ENCODE measurements at places on chromosomes 2 and 18. TPM values are rescaled to one million over a fixed set of nuclear protein-coding genes. Genes with fewer than 3 reads are reported as not detected.

DNA sequence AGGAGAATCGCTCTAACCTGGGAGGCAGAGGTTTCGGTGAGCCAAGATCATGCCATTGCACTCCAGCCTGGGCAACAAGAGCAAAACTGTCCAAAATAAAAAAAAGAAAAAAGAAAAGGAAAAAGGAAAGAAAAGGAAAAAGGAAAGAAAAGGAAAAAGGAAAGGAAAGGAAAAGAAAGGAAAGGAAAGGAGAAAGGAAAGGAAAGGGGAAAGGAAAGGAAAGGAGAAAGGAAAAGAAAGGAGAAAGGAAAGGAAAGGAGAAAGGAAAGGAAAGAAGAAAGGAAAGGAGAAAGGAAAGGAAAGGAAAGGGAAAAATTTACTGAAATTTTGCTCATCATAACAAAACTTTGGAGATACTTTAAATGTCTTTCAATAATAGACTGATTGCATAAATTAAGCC, 391.3 kb upstream of the GYPC start:
- H3K27me3 ChIP-seq, result no peaks in the 10 kb centered on the region
- no peaks in the 10 kb centered on the region for H3K4me1 ChIP-seq
- H3K36me3 ChIP-seq, result no peaks in the 10 kb centered on the region
- H3K4me3 ChIP-seq, result no peak overlapping the region

GRCh38 chr18:22271030-22271429, 101.6 kb downstream of the GATA6 start:
- H3K4me3 ChIP-seq, result no peak overlapping the region
- H3K36me3 ChIP-seq, result no peaks in the 10 kb centered on the region
- H3K27me3 ChIP-seq, result no peaks in the 10 kb centered on the region
- peaks cover 9% of the 10 kb centered on the region for H3K4me1 ChIP-seq
- DNase-seq, result no peak

DNA sequence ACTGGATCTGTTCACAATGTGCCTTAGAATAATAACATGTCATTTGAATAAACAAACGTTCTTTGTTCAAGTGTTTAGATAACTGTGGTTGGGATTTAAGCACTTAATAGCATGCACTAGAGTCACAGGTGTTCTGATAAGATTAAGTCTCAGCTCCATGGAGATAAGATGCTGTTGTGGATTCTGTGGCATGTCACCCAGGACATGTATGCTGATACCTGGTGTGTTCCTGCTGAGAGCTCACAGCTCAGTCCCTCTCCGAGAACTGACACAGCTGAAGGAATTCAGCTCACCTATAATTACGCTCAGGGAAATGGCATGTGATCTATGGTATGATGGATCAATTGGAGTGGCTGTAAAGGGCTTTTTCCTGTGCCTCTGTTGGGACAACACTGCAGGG, 75.4 kb upstream of the ST6GAL2 start:
- no peak overlapping the region for H3K27ac ChIP-seq
- H3K4me1 ChIP-seq, result no peaks in the 10 kb centered on the region
- no peaks in the 10 kb centered on the region for H3K36me3 ChIP-seq
- no peak for DNase-seq

DNA sequence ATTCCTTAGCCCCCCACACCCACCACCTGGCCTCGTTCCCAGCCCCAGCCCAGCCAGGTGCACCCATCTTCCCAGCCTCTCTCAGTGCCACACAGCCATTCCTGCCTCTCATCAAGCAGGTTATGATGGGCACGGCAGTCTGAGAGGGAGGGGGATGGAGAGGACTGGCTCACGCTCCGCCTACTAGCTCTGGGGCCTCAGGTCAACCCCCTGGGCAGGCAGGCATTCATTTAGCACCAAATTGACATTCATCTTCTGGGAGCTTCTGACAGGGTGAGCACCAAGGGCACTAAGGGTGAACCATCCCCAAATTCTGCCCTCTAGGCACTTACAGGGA, 66.2 kb upstream of the FOSL2 start:
- H3K36me3 ChIP-seq, result no peaks in the 10 kb centered on the region
- H3K27ac ChIP-seq, result no peak overlapping the region
- no peak for DNase-seq
- no peak overlapping the region for H3K4me3 ChIP-seq

DNA sequence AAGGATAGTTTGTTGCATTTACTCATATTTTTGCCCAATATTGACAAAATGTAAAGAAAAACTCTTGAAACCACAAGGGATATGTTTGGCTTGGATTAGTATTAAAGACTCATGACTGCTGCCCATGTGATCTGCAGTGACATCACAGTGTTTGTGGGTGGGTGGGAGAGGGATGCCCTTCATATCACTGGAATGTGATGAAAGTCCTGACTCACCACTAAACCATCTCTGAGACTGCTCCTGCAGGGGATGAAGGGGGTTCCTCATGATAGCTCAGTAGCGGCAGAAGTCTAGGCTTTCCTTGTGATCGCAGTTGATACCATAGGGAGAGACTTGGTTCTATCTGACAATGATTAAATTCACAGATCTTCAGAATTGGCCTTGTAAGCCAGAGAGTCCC, 451.2 kb downstream of the CNTNAP5 start:
- no peak overlapping the region for H3K4me3 ChIP-seq
- no peaks in the 10 kb centered on the region for H3K27me3 ChIP-seq
- H3K27ac ChIP-seq, result no peak overlapping the region
- no peaks in the 10 kb centered on the region for H3K36me3 ChIP-seq

- DNase-seq, result no peak
- peaks cover 8% of the 10 kb centered on the region for H3K27me3 ChIP-seq
- no peaks in the 10 kb centered on the region for H3K36me3 ChIP-seq
- H3K4me3 ChIP-seq, result no peak overlapping the region
- no peaks in the 10 kb centered on the region for H3K4me1 ChIP-seq
Observed at GRCh38 chr18:650428-650858, 7.0 kb upstream of the TYMS start.

- H3K4me3 ChIP-seq, result no peak overlapping the region
- no peaks in the 10 kb centered on the region for H3K36me3 ChIP-seq
- H3K27ac ChIP-seq, result no peak overlapping the region
- H3K27me3 ChIP-seq, result peaks cover 4% of the 10 kb centered on the region
- no peaks in the 10 kb centered on the region for H3K4me1 ChIP-seq
Observed at GRCh38 chr2:241796209-241796608, 12.8 kb upstream of the NEU4 start.

DNA sequence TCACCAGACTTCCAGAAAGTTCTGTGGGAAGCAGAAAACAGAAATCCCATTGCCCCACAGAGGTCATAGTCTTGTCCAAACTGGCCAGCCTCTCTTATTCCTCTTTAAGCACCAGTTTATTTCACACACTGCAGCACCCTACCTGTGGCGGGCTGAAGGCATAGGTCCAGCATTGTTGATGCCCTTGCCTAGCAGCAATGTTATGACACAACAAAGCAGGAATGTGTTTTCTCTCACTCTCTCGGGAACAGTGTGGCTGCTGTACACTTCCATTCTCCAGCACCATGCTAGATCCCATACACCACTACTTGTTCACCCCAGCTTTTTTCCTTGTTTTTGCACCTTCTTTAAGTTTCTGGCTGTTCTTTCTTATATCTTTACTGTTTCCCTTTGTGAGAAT, 181.6 kb downstream of the DNAH6 start:
- no peak overlapping the region for H3K4me3 ChIP-seq
- no peak overlapping the region for H3K27ac ChIP-seq
- no peak for DNase-seq
- no peaks in the 10 kb centered on the region for H3K27me3 ChIP-seq

DNA sequence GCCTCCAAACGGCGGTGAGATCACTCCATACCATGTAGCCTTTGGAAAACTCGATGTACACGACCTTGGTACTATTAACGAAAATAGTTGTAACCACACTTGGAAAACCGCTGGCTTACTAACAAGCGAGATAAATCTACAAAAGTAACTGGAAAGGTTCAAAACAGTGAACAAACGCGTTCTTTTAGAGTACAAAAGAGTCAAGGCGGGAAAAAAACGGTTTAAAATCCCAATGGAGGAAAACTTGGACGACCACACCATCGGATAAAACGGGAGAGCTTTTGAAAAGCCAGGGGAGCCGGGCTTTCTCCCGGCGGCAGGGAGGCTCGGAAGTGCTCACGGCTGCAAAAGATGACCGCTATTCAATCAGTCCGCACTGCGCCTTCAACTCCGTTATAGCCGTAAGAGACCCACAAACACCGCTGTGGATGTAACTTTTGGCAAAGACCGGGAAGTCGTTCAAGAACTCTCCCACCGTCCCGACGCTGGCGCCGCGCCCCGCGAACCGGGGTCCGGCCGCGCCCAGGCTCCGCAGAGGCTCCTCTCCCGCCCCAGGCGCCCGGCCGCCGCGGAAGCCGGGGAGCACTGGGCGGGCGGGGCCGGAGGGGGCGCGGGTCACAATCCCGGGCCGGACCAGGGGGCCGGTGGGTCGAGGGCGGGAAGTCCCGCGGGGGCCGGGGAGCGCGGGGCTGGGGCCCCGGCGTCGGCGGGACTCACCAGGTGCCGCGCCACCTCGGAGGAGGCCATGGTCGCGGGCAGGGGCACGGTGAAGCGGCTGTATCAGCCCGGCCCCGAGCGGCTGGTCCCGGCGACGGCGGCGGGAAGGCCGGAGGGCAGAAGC, 465 bp downstream of the SEPTIN10 start:
- peak overlapping the region; percentile 95 for H3K27ac ChIP-seq
- peak; percentile 75 for DNase-seq
- H3K27me3 ChIP-seq, result no peaks in the 10 kb centered on the region
- peaks cover 50% of the 10 kb centered on the region for H3K4me1 ChIP-seq
- H3K4me3 ChIP-seq, result peak overlapping the region; percentile 70

GRCh38 chr18:14074187-14074586, 58.0 kb downstream of the ZNF519 start:
- no peak overlapping the region for H3K27ac ChIP-seq
- no peak overlapping the region for H3K4me3 ChIP-seq
- no peaks in the 10 kb centered on the region for H3K4me1 ChIP-seq
- DNase-seq, result no peak
- H3K27me3 ChIP-seq, result no peaks in the 10 kb centered on the region

DNA sequence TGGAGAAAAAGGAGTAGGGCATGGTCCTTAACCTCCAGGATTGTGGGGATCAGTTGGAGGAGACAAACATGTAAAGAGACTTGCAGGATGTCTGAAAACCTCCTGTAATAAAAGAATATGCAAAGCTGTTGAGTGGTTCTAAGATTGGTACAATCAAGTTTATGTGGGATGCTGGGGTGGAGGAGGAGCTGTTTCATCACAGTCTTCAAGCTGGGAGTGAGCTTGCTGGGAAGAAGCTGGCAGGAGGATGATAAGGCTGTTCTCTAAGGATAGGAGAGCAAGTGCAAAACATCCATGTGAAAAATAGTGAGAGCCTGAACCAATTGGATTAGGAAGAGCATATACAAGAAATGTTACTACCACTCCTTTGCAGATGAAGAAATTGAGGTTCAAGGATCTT, 161.9 kb upstream of the CRIM1 start:
- no peaks in the 10 kb centered on the region for H3K36me3 ChIP-seq
- no peak overlapping the region for H3K27ac ChIP-seq
- no peak for DNase-seq

DNA sequence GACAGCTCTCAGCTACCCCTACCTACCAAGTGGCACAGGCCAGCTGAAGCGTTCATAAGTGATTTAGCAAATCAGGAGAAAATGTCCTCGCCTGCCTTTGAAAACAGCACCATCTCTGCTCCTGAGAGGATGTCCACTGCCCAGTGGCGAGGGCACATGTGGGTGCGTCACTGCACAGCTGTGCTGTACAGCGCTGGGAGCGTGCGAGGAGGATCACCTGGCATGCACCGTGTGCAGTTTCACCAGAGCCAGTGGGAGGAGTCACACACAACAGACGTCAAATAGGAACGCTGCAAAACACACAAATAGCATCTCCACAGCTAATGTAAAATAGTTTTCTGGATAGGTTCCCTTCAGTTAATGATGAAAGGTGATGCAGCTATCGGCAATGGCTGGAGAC, 154.1 kb downstream of the HDAC4 start:
- no peaks in the 10 kb centered on the region for H3K36me3 ChIP-seq
- DNase-seq, result no peak
- no peak overlapping the region for H3K27ac ChIP-seq

GRCh38 chr2:177090967-177091366, 121.6 kb upstream of the HNRNPA3 start:
- H3K4me3 ChIP-seq, result no peak overlapping the region
- no peaks in the 10 kb centered on the region for H3K4me1 ChIP-seq
- no peaks in the 10 kb centered on the region for H3K36me3 ChIP-seq
- DNase-seq, result no peak

DNA sequence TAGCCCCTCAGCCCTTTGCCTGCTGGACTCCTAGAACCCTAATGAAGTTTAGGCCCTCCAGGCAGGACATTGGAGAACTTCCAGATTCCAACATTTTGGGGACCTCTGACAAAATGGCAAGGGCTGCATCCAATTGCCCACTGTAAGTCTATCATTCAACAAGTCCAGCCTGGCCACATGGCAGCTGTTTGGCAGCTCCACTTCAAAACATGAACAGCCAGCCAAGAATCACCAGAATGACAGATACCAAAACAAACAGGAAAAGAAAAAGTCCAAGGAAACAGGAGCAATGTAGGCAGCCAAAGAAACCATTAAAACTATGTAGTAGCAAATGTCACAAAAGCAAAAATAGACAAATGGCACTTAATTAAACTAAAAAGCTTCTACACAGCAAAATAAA, 25.5 kb downstream of the SLC4A5 start:
- H3K27ac ChIP-seq, result no peak overlapping the region
- no peak overlapping the region for H3K4me3 ChIP-seq
- no peak for DNase-seq
- H3K36me3 ChIP-seq, result no peaks in the 10 kb centered on the region

- H3K4me3 ChIP-seq, result no peak overlapping the region
- DNase-seq, result no peak
- peaks cover 71% of the 10 kb centered on the region for H3K4me1 ChIP-seq
- H3K27ac ChIP-seq, result no peak overlapping the region
Observed at GRCh38 chr18:7746106-7746505, 179.0 kb downstream of the PTPRM start.

- H3K27ac ChIP-seq, result peak overlapping the region; percentile 77
- peaks cover 42% of the 10 kb centered on the region for H3K27me3 ChIP-seq
- H3K36me3 ChIP-seq, result no peaks in the 10 kb centered on the region
- peaks cover 8% of the 10 kb centered on the region for H3K4me1 ChIP-seq
Observed at GRCh38 chr18:31498574-31499524, 872 bp downstream of the DSG2 start.

Gene SCN7A
- total RNA-seq, result 69.0 TPM

Gene TTC32
- 10.3 TPM for total RNA-seq

Gene TMEM37
- total RNA-seq, result 21.7 TPM

Gene ZNF397
- 33.1 TPM for total RNA-seq

Gene SATB2
- 5.0 TPM for total RNA-seq

Gene POTEJ
- total RNA-seq, result not detected

All from lower lobe of right lung (tissue), 2 donors.